ENCODE measurements at places on chromosomes 5 and 9.
A peak's percentile ranks its signal among the peaks of the same experiment; 100 is the strongest.

- peak; percentile 89 for DNase-seq
Observed at GRCh38 chr9:136722969-136723356, 10.6 kb downstream of the DIPK1B start.

DNA sequence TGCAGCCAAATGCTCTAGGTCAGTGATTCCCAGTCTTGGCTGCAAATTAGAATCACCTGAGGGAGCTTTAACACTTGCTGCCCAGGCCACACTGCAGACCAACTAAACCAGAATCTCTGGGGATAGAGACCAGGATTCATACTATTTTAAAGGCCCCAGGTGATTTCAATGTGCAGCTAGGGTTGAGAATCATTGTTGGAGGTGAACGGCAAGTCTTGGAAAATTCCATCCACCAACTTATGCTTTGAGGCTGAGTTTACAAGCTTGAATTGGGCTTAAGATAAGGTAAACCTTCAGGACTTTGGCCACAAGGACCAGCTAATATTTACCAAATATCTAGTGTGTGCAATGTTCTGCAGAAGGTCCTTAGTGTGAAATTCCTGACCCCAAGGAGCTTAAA is 27.5 kb downstream of the SLIT3 start:
- no peak for DNase-seq

- DNase-seq = no peak
Observed at GRCh38 chr5:26419987-26420386, 618.4 kb downstream of the CDH9 start.

GRCh38 chr5:15645381-15646160 is 145.6 kb downstream of the FBXL7 start:
- no peak for DNase-seq

- no peak for DNase-seq
Observed at GRCh38 chr9:109166171-109166770, 778 bp downstream of the FRRS1L start.

GRCh38 chr5:55421074-55421529 is 113.3 kb downstream of the MTREX start:
- no peak for DNase-seq

DNA sequence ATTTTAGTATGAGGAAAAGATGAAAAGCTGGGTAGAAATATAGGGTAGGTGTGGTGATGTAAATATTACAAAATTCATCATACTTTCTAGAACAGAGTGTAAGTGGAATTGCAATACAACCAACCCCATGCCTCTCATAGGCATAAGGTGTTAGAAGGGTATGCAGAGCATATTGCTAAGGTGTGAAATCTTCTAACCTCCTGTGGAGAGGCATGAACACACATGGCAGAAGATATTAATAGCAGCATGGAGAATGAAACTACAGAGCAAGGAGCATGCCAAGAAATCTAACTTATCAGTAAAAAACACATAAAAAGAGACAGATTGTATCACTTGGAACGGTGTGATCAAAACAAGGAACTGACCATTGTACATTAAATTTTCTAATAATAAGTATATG is 441.5 kb downstream of the CDH18 start:
- DNase-seq = no peak

DNA sequence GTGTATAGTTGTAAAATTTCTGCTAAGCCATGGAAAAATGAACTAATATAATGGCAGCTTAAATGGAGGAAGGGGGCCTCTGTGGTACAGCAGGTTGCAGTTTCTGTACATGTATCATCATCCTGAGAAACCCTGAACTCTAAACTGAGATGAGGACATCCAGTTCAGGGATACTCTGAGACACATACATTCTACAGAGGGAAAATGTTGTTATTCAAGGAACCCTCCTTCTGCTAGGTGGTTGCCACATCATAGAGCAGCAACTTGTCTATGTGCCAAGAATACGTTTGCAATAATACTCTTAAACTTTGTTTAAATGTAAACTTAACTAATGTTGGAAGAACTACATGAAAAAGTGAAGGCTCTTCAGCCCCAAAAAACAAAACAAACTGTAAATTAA is 1310.8 kb upstream of the WWC1 start:
- no peak for DNase-seq

DNA sequence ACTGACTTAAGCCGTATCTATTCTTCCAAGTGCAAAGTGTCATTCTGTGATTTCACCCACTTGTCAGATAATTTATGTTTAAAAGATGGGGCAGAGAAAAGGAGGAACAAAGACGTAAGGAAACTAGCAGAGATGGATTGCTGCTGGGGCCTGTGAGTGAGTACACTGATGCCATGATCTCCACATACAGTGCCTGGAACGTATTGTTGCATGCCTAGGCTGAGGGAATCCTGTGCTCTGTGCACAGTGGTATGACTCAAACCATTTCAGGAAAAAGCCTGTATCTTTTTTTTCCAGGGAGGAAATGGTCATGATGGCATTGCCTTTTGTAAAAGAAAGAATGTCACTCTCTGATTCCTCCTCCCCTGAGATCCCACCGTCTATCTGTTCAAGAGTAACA is 359.5 kb upstream of the ADAMTS16 start:
- DNase-seq = no peak

DNA sequence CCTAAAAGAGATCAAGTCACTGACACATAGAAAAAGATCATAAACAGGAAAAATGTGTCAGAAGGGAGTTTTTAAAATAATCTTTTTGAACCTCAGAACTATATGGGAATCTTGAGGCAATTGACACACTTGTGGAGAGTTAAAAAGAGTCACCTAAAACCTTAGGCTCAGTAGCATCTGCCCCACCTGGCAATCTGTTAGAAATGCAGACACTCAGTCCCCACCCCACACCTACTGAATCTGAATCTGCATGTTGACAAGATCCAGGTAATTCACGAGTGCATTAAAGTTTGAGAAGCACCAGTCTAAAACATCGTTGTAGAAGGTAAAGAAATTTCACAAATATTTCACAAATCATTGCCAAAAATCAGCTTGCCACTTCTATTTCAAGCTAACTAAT is 388.3 kb downstream of the NR2F1-AS1 start:
- peak; percentile 13 for DNase-seq

- DNase-seq = no peak
Observed at GRCh38 chr9:15272377-15272928, 34.6 kb downstream of the TTC39B start.
